ENCODE measurements at places on chromosomes 3 and 15.

- peak; percentile 47 for DNase-seq
These were observed 9.4 kb upstream of the CMSS1 start for GRCh38 chr3:99808163-99808794.

- DNase-seq: no peak
These were observed 1.7 kb upstream of the PLA2G4F start for GRCh38 chr15:42157981-42158765.

DNA sequence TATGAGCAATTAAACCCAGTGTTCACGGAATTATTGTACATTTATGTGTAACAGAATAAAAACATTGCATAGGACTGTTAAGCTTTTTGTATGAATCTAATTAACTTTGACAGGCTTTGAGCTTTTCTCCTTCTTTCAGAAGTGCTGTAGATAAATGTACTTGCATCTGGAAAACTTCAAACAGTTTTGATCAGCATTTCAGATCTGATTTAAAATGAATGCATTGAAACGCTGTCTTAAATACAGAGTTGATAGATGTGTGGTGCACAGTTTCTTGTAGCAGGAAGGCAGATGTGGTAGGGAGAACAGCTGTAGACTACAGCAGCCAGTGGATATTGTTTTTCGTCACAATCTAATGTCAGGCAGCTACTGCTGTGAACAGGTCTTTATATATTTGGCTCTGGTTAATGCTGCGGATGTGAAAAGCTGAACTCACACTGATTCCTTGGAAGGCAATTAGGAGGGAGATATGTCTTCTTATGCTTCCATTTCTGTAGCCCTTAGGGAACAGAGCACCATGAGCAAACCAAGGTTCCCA is 193.8 kb upstream of the GOLIM4 start:
- no peak for DNase-seq

DNA sequence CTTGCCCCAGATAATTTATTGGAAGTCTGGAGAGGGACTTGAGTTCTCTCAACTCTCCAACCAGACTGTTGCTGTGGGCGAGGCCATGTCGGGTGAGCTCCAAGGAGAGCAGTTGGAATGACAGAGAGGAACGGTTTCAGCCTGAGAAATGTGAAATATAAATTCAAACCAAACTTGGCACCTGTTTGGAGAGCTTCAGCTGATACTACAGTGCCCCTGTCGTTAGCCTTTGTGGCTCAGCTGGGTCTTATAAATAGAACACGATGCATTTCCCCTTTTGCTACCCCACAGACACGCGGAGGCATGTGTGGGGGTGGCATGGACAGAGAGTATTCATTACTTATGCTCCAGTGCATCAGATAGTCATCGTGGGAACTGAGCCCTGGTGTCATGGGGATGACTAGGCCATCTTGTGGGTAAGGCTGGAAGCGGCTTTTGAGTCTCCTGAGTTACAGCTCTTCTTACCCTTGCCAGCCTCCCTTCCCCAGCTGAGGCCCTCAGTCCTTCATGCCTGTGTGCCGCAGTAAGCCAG is 15.6 kb downstream of the SMAD3 start:
- DNase-seq: no peak

DNA sequence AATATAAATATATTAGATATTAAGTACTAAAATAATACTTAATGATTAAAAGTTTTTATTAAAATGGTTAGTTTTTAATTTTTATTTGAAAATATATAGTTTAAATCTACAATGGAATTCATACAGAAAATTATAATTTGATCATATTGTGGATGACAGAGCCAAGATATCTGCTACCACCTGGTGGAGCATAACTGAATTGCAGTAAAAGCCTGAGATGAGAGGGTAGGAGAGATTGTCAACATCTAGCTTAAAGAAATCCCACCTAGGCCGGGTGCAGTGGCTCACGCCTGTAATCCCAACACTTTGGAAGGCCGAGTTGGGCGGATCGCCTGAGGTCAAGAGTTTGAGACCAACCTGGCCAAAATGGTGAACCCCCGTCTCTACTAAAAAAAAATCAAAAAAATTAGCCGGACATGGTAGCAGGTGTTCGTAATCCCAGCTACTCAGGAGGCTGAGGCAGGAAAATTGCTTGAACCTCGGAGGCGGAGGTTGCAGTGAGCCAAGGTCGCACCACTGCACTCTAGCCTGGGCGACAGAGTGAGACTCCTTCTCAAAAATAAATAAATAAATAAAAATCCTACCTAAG is 25.1 kb upstream of the CSTA start:
- DNase-seq: no peak

GRCh38 chr3:54888873-54889272 is 39.0 kb downstream of the LRTM1 start:
- no peak for DNase-seq

DNA sequence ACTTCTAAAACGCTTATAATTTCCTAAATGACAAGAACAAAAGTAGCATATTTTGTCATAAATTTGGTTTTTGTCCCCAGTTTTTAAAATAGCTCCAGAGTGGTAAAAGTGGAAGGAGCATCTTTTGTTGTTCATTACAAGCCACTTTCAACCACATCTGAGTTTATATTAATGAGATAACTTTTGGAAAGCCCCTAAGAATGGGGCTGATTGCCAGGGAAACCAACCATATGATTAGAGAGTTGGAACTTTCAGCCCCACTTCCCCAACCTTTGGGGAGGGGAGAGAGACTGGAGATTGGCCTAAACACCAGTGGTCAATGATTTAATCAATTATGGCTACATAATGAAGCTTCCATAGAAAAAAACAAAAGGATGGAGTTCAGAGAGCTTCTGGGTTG is 57.4 kb downstream of the CPA3 start:
- DNase-seq: no peak

DNA sequence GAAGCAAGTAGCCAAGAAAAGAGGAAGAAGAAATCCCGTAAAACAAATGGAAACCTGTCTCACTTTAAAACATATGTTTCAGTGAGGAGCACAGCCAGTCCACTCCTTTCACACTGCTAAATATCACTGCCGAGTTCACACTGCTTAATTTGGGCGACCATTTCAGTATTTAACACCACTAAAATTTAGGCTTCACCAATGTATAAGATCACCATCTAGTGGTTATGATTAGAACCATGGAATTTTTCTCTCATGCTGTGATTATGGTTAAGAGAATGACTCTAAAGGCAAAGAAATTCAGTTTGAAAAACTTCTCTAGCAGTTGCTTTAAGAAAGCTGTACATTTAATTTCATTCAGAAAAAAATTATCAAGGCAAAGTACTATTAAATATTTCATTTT is 16.6 kb downstream of the SLC4A7 start:
- DNase-seq: no peak

- DNase-seq: no peak
These were observed 534 bp downstream of the FRMD5 start for GRCh38 chr15:44194323-44195150.

GRCh38 chr3:65712140-65712539 is 326.6 kb downstream of the MAGI1 start:
- no peak for DNase-seq

DNA sequence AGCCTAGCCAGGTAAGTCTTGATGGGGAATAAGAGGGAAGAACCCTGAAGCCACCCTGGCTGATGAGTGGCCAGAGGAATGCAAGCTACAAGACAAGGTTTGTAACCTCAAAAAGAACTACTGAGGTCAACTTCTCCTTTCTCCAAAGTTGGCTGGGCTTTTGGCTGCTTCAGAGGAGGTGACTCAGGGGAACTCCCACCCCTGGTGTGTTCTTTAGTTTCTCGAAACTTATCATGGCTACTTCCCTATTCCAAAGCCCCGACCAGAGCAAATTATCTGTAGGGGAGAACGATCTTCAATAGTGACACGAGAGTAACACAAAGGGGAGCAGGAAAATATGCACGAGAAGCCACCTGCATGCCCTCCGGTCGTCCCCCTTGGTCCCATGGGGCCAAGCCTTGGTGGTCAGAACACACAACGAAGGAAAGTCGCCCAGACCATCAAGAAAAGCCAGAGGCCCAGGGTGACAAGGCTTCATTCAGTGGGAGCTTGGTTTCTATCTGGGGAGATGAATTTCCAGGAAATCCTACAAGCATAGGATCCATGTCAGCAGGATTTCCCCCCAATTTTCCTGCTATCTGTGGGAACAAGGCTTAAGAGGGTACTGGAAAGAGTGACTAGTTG is 6.5 kb upstream of the BCL2A1 start:
- no peak for DNase-seq

DNA sequence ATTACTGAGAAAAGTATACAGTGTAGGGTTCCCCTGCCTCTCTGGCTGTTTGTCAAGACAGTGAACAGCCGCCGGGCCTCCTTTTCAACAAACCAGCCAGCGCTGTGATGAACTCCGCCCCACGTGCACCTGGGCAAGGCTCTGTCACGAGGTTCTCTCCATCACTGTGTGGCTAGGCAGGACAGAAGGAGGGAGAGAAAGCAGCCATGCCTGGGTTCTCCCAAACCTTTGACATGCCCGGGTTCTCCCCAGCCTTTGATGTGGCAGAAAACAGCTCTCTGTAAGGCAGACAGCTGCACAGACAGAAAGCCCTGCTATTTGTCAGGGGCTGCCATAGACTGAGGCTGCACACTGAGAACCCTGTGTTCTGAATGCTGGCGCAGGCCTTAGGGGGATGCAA is 101.4 kb upstream of the TRPM1 start:
- no peak for DNase-seq

DNA sequence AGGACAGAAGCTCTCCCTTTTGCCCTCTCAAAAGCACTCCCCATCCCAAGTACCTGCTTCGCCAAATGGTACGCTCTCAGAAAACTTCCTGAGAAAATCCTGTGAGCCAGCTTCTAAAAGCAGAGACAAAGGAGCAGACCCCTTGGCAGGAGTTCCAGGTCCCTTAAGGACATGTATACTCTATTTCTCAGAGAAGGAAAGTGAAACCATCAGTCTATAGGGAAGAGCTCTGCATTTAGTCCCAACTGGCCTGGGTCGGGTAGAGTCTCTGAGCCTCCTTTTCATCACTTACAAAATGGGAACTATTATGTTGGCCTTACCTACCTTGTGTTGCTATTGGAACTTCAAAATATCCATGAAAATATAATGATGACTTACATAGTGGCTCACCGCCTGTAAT is 19.7 kb downstream of the DAPK2 start:
- no peak for DNase-seq

- no peak for DNase-seq
These were observed 22.1 kb upstream of the TJP1 start for GRCh38 chr15:29844290-29844903.
